ENCODE measurements at places on chromosomes 1 and 21.

DNA sequence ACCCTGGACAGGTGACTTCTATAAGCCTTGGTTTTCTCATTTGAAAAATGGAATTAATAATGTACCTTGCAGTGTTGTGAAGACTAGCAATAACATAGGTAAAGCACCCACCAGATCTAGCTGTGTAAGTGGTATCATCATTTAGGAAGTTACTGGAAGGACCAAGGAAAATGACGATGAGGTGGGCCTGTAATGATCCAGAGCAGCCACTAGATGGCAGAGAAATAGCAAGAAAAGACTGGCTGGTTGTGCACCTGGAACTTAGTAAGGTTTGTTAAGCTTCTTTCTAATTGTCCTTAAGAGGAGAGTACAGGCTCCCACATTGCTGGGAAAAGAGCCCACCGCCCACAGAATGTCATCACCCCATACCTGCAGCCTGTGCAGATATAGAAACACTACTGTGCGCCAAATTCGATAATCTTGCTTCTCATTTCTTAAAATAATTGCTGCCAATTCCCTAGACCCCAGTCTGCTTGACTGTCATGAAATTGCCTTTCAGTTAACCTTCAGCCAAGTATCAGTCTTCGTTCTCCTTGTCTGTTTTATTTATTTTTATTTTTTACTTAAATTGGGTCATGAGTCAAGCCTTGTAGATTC is 37.2 kb downstream of the WNT4 start:
- no peak for DNase-seq

GRCh38 chr1:164054331-164054730 is 504.7 kb upstream of the PBX1 start:
- no peak for DNase-seq

DNA sequence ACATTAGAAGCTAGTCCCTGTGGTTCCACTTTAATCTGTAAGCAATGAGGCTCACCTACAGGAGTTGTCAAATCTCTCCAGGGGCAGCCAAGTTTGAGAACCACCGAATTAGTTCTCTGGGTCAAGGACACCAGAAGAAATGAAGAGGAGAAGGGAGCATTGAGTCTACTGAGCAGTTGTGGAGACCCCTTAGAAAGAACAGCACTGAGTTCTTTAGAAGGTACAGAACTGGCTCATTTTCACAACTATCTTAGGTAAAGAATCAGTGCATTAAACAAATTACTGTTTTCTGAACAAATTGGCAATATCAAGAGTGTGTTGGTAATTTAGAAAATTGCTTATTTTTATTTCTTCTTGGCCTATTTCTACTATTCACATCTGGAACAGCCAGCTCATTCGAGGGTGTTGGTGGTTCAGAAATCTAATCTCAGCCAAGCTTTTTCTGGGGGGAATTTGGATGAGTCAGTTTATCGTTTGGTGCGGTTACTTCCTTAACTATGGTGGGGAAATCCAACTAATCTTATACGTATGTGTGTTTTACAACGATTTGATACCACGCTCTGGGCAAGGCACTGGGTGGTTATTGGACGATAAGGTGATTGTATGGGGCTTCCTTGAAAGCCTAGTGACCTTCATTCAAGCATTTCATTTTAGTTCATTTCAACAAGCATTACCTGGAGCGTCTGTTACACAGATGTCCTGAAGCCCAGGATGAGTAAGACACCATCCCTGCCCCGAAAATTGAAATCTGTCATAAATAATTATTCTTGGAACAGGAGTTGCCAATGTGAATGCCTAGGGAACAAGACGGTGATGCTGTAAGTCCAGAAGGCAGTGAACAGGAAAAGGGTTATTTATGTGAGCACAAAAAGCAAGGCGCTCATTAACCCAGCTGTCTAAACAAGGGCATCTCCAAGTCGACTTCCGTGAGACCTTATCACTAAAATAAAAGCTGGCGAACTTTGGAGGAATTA is 52.0 kb upstream of the TMPRSS2 start:
- no peak for DNase-seq

DNA sequence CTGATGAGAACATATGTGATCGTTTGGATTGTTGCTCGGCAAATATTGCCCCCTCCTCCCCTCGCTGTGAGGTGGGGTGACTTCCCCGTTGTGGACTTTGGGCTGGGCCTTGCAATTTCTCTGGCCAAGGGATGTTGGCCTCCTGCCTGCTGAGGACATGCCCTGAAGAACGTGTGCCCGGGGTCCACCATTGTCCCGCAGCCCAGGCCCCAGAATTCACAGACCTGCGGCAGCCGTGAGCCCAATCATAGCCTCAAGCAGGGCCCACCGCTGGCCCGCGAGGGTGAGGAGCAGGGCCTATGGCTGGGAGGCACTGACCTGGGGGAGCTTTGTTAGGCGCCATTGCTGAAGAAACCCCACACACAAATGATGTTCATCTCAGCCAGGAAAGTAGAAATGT is 58.3 kb upstream of the ACTRT2 start:
- DNase-seq = no peak

Measured in natural killer cell treated with Interleukin-12 subunit alpha and Interleukin-12 subunit beta and Interleukin-15 and Interleukin-18, amount 100 ng/mL, for 72 hours (primary cell).